Stimulated activated CD8-positive, alpha-beta memory T cell treated with anti-CD3 and anti-CD28 coated beads, Interleukin-2, amount 100 ng/mL, for 1 hour (primary cell): ENCODE measurements at places on chromosomes 5 and 9.

GRCh38 chr9:92440751-92441046 is 16.4 kb upstream of the OMD start:
- DNase-seq, result no peak

DNA sequence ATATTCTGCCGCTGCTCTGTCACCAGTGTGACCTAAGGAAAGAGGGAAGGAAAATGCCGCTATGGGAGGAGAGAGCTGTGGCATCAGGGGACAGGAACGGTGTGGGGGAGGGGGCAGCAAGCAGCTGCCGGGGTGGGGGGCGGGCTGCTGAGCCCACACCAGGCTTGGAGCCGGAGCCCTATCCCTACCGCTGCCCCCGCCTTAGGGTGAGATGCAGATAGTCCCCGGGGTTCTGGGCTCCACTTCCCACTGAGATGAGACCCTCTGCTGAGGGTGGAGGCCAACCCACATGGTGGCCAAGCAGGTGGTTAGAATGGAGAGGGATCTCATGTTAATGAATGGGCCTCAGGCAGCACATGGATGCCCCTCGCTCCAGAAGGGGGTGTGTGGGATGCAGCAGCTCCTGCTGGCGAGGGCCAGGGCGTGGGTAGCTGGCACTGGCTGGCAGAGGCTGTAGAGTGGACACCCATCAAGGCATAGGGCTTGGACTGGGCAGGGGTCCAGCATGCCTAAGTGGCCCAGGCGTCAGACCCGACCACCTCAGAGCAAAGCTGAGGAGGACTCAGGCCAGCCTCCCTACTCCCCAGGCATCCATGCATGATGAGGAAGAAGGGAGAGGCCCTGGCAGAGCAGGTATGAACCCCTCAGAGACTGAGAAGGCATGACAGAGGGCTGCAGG is 131.5 kb downstream of the ZNF354C start:
- DNase-seq, result no peak

DNA sequence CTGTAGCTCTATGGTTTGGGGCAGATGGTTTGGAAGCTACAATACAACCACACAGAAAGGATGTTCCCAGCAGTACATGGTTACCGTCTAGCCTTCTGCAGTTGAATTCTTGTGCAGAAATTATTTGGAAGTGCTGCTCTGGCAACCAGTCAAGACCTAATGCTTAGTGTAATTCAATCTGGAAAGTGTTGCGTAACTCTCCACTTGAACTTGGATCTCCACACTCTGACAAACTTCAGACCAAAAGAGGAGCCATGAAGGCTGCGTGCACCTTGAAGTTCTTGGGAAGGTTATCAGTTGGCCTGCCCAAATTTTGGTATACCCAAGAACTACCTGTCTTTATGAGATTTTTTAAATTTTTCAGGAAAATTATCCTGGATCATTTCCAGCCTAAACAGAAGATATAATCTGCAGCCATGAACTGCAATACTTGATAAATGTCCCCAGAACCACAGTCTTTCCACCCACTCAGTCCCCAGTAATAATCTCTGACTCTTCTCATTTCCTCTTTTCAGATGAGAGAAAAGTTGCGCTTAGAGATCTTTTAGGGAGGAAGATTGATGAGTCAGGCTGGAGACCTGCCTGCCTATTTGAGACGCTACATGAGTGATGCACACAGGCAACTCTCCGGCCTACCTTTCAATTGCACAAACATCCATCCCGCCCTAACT is 159.9 kb downstream of the FANCC start:
- no peak for DNase-seq

GRCh38 chr9:134237630-134238265 is 73.4 kb upstream of the RNU6ATAC start:
- no peak for DNase-seq

GRCh38 chr5:163706053-163706771 is 200.8 kb downstream of the MAT2B start:
- DNase-seq, result no peak

DNA sequence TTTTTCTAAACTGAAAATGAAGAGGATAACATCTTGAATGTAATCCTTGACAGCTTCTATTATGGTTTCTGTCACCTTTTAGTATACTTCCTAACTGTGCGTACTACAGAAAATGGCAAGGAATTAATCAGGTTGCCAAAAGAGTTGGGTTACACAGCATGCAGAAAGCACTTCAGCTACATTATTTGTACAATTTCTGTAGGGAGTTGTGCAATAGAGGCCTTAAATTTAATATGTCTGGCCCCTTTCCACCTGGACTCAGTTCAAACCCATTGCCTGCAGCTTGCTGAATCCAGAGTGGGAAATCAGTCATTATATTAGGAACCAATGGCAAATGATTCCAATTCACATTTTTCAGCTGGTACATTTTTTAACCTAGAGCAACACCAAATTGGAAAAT is 549.7 kb downstream of the CSNK1G3 start:
- DNase-seq, result no peak

- no peak for DNase-seq
Observed at GRCh38 chr5:73652391-73652790, 26.4 kb downstream of the ARHGEF28 start.

- no peak for DNase-seq
Observed at GRCh38 chr5:167644619-167645018, 646.8 kb upstream of the WWC1 start.

GRCh38 chr9:4519604-4520003 is 29.3 kb downstream of the SLC1A1 start:
- DNase-seq, result no peak

- DNase-seq, result no peak
Observed at GRCh38 chr5:126919566-126919965, 110.8 kb downstream of the MARCHF3 start.

GRCh38 chr9:34589636-34590380 is at the start of gene CNTFR:
CNTFR (minus strand) TSS chr9:34589724; CDS start chr9:34568981, 20,743 bp downstream.
- DNase-seq, result no peak
